Stimulated activated CD4-positive, alpha-beta T cell treated with anti-CD3 and anti-CD28 coated beads, Interleukin-1b, Interleukin-23, amount 100 ng/mL, for 1 hour (primary cell): ENCODE measurements at places on chromosomes 12 and 14.

- no peak for DNase-seq
Observed at GRCh38 chr14:100422556-100423316, 99.6 kb downstream of the SLC25A47 start.

DNA sequence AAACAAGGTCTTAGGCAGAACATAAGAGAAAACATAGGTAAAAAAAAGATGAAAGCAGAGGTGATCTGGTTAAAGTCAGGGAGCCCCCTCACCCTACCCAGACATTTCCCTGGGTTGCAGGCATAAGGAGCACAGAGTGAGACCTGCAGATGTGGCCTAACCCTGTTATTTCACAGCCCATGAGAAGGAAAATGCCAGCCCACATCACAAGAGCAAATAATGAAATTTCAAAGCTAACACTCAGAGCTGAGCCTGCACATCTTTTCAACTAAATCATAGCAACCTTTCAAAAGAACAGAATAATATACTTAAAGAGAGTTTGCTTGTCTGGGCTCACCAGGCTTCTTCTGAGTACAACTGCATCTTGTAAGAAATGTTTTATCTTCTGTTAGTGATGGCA, 295.4 kb downstream of the RPAP3 start:
- no peak for DNase-seq

DNA sequence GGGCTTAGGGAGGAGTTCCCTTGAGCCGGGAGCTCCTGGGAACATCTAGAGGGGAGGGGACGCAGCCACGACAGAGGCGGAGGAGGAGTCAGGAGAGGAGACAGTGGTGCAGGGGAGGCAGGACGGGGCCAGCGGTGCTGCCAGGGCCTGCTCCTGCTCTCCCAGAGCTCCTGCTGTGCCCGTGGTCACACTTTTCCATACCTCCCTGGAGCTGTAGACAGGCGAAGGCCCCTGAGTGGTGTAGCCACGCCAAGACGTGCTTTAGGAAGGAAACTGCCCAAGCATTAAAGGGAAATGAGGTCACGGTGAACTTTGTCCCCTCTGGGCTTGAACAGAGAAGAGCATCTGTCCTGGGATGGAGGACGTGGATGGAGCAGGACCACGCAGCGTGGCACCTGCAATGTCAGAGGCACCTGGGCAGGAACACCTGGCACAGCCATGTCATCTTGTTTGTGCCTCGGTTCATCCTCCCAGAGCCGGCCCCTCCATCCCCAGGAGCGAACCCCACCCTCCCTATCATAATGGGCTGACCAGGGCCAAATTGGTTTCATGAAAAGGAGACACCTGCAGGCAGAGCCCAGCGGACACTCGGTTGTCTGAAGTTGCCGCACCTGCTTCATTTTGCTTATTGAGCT, 239.5 kb upstream of the SFSWAP start:
- DNase-seq = no peak

GRCh38 chr14:45084946-45085346, 1.0 kb downstream of the PRPF39 start:
- no peak for DNase-seq

- no peak for DNase-seq
Observed at GRCh38 chr12:57604454-57604991, at the start of gene DTX3. DTX3 (plus strand) TSS chr12:57604824; CDS start chr12:57606518, 1,694 bp downstream.

DNA sequence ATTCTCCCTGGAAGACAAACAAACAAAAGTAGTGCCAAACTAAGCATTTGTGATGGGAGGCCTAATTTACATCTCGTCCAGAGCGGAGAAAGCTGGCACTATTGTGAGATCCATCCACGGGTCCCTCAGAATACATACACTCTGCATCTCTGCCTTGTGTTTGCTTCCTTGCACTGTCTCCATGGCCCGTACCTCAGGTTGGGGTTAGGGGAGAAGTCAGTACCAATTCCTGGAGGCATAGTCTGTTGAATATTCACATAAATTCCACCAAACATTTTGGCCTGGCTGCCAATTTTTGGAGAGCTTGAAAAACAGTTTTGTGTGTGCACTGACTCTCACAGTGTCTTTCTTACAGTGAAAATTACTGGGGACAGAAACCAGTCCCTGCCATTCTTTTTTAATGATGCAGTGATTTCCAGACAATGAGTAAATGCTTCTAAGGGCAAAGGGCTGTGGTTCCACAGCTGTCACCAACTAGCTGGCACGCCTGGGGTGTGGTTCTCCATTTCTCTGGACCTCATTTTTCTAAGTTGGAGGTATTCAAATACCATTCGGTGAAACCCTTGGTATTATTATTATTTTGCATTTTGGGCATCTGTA, 119.7 kb upstream of the HIF1A start:
- DNase-seq = no peak

- DNase-seq = no peak
Observed at GRCh38 chr14:75757644-75758402, 96.8 kb downstream of the TTLL5 start.

- DNase-seq = no peak
Observed at GRCh38 chr12:25755136-25755970, 202.3 kb upstream of the LMNTD1 start.
